ENCODE measurements at places on chromosomes 2 and 18.

GRCh38 chr18:13558790-13559189 is 167.6 kb downstream of the FAM210A start:
- no peak for DNase-seq

GRCh38 chr2:25586726-25587144 is 86.6 kb downstream of the DTNB start:
- DNase-seq: no peak

DNA sequence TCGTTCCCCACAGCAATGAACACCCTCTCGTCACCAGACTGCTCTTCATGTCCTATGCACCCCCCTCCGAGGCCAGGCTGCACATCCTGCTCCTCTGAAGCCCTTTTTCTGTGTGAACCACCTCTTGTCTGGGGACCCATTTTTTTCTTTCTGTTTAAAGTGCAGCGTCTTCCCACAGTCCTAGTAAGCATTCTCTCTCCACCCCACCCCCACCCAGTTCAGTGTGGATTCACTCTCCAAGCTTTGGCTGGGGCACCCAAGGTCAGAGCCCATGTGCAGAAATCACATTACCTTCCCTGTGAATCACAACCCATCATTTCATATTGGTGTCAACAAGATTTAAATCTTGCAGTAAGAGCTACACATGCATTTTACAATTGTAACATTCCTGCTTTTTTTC is 26.4 kb upstream of the PKDCC start:
- no peak for DNase-seq

GRCh38 chr2:13390676-13391075 is 673.9 kb downstream of the TRIB2 start:
- DNase-seq: no peak

DNA sequence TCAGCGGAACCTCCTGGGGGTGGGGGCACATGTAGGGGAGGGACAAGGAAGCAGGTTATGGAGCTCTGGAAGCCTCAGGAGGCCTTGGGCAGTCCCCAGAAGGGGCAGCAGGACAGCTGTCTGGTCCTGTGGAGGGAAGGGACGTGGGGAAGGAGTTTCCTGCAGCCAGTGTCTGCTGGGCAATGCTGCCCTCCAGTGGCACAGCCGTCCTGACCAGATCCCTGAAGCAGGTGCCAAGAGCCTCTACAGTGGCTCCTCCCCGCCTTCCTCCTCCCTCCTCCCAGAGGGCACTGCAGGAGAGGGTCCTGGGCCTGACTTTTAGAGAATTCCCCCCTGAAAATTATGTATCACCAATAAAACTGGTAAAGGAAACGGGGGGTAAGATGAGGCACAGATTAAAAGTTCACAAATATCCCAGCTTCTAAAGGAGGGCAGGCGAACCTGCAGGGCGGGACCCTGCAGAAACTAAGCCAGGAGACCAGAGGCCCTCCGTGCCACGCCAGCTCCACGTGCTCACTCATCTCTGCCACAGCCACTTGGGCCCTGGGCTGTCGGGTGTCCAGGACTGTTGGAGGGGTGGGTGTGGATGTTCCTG is 258.5 kb downstream of the TWIST2 start:
- no peak for DNase-seq

DNA sequence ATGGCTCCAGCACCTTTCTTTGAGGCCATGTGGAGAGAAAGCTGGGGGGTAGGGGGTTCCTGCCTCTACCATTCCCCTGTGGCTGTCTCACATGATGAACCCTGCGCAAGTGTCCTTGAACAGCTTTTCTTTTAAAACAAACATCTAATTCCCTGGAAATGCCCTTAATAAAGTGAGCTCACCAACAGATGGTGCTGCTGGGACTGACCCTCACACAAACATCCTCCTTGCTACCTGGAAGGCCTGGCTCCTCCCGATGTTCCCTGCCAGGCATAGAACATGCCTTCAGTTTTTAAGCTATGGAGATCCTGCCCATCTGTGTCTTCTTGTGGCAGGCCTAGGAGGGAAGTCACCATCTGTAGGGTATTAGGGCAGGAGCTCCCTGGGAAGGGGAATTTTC is 60.7 kb upstream of the GATA6 start:
- no peak for DNase-seq

DNA sequence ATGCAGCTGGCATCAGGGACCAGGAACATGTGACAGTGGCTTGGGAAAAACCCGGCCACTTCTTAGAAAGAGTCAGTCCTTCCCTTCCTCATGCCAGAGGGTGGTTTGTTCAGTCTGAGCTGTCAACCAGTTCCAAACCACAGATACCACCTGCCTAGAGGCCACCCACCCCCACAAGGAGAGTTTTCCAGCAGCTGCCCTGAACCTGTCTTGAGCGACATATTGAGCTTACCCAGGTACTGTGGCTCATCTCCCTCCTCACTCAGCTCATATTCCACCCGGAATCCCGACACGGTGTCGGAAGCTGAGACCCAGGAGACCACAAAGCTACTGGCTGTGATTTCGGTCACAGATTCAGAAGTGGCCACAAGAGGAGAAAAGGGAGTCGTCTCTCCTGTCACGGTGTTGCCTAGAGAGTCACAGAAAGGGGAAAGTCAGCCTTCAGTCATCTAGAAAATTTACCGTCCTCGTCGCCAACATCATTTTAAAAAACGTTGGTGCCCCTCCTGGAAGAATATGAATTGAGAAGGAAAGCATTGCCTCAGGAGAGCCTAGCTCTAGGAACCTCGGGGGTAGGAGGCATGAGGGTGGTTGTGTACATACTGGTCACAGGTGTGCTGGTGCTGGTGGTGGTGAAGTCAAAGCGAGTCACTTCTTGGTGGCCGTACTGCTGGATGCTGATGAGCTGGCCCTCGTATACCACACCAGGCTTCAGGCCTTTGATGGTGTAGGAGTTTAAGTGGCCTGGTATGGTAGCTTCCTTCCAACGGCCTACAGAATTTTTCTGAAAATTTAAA is 26.3 kb downstream of the FN1 start:
- no peak for DNase-seq

Measured in MV-4-11 (cell line).